ENCODE measurements at places on chromosomes 16 and 17. TPM values are rescaled to one million over a fixed set of nuclear protein-coding genes. Genes with fewer than 3 reads are reported as not detected.

FOXJ1 gene
- total RNA-seq = 0.40 TPM

HOXB7 gene
- 31.1 TPM for total RNA-seq

PHOSPHO1 gene
- total RNA-seq = 0.80 TPM

APOH gene
- 3.6 TPM for total RNA-seq

AIPL1 gene
- not detected for total RNA-seq

TEX14 gene
- total RNA-seq = 0.06 TPM

KCNJ2 gene
- total RNA-seq = 0.09 TPM

RUNDC3A gene
- total RNA-seq = 0.54 TPM

KRTAP17-1 gene
- total RNA-seq = not detected

CCL13 gene
- not detected for total RNA-seq

TK1 gene
- 241 TPM for total RNA-seq

KRTAP2-3 gene
- total RNA-seq = not detected

EPOP gene
- total RNA-seq = 13.5 TPM

ROGDI gene
- total RNA-seq = 14.8 TPM

CDH5 gene
- total RNA-seq = 0.27 TPM
